ENCODE measurements at places on chromosomes 11 and 22. TPM values are rescaled to one million over a fixed set of nuclear protein-coding genes. Genes with fewer than 3 reads are reported as not detected.

DNA sequence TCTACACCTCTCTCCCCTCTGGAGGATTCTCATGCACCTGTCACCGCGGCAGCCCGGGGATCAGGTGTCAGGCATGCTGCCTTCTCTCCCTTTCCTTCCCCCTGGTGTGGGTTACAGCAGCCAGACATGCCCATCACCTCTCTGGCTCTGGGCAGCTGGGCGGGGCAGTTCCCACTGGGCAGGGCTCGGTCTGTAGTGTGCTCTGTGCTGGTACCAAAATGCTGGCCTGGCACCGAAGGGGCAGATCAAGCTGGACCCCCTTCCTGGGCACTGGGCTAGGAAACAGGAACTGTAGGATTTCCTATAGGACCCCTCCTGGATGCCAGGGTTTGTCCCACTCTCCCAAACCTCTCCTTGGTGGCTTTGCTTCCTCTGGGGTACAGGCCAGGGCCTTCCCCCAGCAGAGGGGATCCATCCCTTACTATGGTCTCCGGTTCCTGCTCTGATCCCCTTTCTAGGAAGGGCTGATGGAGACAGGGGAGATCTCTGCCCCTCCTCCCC lies 821 bp downstream of the GAL3ST1 start:
- H3K27ac ChIP-seq = no peak overlapping the region
- no peak overlapping the region for H3K4me3 ChIP-seq

GRCh38 chr11:73645121-73645969 lies 1.0 kb upstream of the PLEKHB1 start:
- H3K4me3 ChIP-seq = peak overlapping the region; percentile 2
- no peak for DNase-seq
- H3K36me3 ChIP-seq = no peaks in the 10 kb centered on the region
- H3K27me3 ChIP-seq = peaks cover 21% of the 10 kb centered on the region
- no peak overlapping the region for H3K27ac ChIP-seq

DNA sequence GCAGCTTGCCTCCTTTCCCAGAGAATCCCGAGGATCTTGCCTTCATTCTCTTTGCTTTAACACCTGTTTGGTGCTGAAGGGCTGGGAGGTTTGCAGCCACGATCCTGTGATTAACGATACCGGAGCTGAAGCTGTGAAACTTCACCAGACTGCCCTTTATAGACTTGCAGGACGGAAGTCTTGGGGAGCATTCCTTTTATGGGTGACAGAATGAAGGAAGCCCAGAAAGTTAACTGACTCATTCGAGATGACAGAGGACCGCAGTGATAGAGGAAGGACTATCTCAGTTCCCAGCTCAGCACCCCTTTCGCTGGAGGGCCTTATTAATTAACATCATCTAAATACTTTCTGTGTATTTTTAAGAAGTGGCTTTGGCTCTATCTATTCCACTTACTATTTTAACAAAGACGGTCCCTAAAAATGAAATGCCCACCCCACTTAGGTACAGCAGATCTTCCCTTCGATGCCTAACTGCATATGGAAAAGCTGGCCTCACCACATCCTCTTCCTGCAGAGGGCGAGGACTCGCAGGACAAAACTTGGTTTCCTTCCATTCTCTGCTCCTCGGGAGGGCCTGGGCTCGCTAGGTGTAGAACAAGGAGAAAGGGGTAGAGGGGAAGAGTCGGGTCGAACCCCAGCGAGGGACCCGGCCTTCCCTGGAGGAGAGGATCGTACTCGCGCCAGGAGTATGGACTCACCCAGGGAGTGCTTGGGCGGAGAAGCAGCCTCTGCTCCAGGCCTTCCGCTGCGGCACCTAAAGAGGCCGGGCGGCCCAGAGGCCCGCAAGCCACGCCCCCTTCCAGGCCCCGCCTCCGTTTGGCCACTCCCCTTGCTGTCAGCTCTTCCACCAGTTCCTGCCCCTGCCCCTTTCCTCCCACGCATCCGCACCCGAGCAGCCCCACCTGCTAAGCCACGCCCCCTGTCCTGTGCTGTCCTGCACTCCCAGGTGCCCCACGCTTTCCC lies 30.7 kb upstream of the USP47 start:
- no peaks in the 10 kb centered on the region for H3K36me3 ChIP-seq
- H3K27me3 ChIP-seq = no peaks in the 10 kb centered on the region
- H3K4me3 ChIP-seq = no peak overlapping the region
- DNase-seq = no peak
- no peak overlapping the region for H3K27ac ChIP-seq
- peaks cover 29% of the 10 kb centered on the region for H3K4me1 ChIP-seq

- peaks cover 75% of the 10 kb centered on the region for H3K4me1 ChIP-seq
- H3K4me3 ChIP-seq = no peak overlapping the region
- DNase-seq = no peak
- H3K36me3 ChIP-seq = peaks cover 8% of the 10 kb centered on the region
- H3K27ac ChIP-seq = peak overlapping the region; percentile 9
- H3K27me3 ChIP-seq = no peaks in the 10 kb centered on the region
Observed at GRCh38 chr11:73233692-73234470, 15.8 kb downstream of the P2RY2 start.

GRCh38 chr11:105244160-105244825 lies 104.7 kb upstream of the CARD18 start:
- no peaks in the 10 kb centered on the region for H3K27me3 ChIP-seq
- peak overlapping the region; percentile 59 for H3K27ac ChIP-seq
- DNase-seq = no peak
- H3K4me3 ChIP-seq = no peak overlapping the region
- no peaks in the 10 kb centered on the region for H3K36me3 ChIP-seq
- peaks cover 24% of the 10 kb centered on the region for H3K4me1 ChIP-seq

The OR10D3 gene
- total RNA-seq = not detected
